ENCODE measurements at places on chromosomes 6 and 20. TPM values are rescaled to one million over a fixed set of nuclear protein-coding genes. Genes with fewer than 3 reads are reported as not detected.

DNA sequence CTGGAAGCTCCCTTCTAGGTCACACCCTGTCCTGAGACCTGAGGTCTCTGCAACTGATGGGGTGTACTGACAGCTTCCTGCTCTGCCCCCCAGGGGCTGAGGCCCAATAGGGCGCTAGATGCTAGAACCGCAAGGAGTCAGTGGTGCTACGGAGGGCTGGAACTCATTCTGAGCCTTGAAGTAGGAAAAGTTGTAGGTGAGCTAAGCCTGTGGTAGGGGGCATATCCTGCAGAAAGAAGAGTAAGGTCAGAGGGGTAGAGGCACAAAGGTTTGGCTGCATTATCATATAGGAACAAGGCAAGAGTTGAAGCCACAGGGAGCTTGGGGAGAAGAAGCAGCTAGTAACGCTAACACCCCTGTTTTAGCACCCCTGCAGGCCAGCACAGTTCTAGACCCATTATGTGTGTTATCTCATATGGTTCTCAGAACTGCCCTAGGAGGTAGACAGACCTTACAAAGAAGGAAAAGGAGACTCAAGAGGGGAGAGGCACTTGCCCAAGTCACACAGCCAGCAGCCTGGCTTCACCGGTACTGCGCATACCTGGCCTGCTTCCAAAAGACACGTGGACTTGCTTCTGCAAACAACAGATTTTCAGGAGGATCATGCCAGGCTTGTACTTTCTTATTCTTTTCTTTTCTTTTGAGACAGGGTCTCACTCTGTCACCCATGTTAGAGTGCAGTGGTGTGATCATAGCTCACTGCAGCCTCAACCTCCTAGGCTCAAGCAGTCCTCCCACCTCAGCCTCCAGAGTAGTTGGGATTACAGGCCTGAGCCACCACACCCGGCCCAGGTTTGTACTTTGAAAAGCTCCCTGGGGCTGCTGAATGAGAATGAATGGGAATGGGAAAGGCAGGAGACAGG is 156.1 kb downstream of the MRPL14 start:
- peaks cover 8% of the 10 kb centered on the region for H3K27me3 ChIP-seq
- no peak for DNase-seq
- peaks cover 26% of the 10 kb centered on the region for H3K4me1 ChIP-seq
- H3K4me3 ChIP-seq: no peak overlapping the region
- H3K36me3 ChIP-seq: no peaks in the 10 kb centered on the region
- H3K27ac ChIP-seq: no peak overlapping the region

ZNF391 gene
- total RNA-seq: 9.4 TPM

DNA sequence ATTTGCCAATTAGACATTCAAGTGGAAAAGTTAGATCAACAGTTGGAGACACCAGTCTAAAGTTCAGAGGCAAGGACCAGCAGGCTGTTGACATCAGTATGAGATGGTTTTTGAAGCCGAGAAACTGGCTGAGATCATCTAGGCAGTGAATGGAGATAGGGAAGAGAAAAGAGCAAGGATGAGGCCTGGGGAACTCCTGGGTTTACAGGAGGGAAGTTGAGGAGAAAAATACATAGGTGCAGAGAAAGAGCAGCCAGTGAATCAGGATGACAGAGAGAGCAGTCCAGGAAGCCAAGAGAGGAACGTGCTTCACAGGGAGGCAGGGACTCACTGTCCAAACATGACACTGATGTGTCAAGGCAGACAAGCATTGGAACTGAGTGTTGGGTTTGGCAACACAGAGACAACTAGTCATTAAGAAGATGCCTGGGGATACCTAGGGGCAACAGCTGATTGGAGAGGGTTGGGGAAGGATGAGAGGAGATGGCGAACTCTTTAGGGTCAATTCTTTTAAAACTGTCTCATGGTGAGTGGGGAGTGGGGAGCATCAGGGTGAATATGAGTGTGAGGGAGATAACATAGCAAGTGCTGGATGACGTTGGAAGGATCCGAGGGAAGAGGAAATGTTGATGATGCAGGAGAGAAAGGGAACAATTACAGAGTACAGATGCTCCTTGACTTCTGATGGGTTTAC is 13.2 kb upstream of the SALL4 start:
- DNase-seq: no peak
- 0 out of 2 replicates have a peak overlapping the region, but pooled peaks have one; percentile 20 for H3K27ac ChIP-seq
- H3K36me3 ChIP-seq: no peaks in the 10 kb centered on the region
- no peak overlapping the region for H3K4me3 ChIP-seq
- H3K4me1 ChIP-seq: peaks cover 24% of the 10 kb centered on the region

DAAM2 gene
- total RNA-seq: 3.1 TPM

DNA sequence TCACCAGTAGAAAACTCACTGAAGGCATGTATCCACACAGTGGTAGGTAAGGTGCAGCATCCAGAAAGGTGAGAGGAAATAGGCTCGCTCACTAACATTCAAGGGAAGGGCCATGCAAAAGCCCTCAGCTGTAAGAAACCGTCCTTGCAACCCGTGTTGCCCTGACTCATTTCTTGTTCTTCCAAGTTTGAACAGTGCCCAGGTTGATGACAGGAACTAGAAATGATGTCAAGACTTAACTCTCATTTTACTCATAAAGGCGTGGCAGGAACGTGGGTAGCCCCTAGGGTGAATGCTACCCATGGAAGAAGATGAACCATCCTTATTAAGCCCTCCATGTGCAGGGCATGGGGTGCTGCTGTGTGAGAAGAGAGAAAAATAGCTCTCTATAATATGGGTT is 187.6 kb downstream of the CD83 start:
- no peak overlapping the region for H3K27ac ChIP-seq
- DNase-seq: no peak
- H3K27me3 ChIP-seq: peaks cover 6% of the 10 kb centered on the region
- H3K4me1 ChIP-seq: peaks cover 59% of the 10 kb centered on the region
- H3K4me3 ChIP-seq: no peak overlapping the region
- H3K36me3 ChIP-seq: peaks cover 32% of the 10 kb centered on the region

GRCh38 chr20:15654208-15654649 is 919.0 kb downstream of the KIF16B start:
- H3K27me3 ChIP-seq: no peaks in the 10 kb centered on the region
- peak; percentile 44 for DNase-seq
- no peaks in the 10 kb centered on the region for H3K36me3 ChIP-seq
- H3K4me3 ChIP-seq: no peak overlapping the region
- no peak overlapping the region for H3K27ac ChIP-seq

DNA sequence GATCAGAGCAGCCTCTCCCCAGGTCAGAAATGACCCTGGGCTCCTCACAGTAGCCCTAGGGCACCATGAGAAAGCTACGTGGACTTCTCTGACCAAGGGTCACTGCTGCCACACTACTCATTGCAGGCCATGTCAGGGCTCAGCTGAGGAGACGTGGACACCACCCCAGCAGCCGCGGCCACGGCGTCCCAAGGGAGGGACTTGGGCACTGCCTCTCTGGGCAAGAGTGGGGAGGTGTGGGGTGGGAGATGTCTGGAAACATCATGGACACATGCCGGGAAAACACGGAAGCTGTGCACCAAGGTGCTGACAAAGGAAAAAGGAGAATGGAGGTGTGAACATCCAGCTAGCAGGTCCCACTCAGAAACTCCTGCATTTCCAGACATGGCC is 9.0 kb downstream of the GMEB2 start:
- no peak overlapping the region for H3K27ac ChIP-seq
- DNase-seq: no peak
- peaks cover 7% of the 10 kb centered on the region for H3K4me1 ChIP-seq
- peaks cover 43% of the 10 kb centered on the region for H3K36me3 ChIP-seq
